ENCODE measurements at places on chromosomes 2 and 18. TPM values are rescaled to one million over a fixed set of nuclear protein-coding genes. Genes with fewer than 3 reads are reported as not detected.

DNA sequence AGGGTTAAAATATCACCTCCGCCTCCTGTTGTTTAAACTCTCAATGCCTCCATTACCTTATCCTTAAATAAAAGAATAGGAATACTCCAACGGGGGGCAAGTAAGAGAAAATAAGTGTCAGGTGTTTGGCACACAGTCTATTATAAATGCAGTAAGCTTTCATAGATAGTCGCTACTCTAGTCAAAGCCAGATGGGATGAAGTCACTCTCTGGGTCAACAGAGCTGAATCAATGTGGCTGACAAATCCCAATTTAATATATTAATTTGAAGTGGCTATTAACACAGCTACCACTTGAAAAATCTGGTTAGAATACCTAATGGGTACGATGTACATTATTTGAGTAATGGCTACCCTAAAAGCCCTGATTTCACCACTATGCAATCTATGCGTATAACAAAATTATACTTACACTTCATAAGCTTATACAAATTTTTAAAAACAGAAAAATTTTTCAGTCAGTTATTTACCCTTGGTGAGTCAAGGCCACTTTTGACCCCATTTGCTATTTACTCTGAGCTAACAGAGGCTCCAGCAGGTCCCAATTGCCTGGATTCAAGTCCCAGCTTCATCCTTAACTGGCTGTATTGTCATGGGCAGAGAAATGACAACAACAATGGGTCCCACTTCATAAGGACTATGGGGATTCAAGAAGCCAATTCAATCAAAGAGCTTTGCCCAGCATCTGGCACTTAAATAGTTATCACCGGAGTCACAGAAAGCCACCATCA, 167.5 kb upstream of the PID1 start:
- no peak overlapping the region for H3K4me3 ChIP-seq
- DNase-seq, result no peak
- no peaks in the 10 kb centered on the region for H3K36me3 ChIP-seq

The ASB3 gene
- total RNA-seq, result 18.4 TPM

DNA sequence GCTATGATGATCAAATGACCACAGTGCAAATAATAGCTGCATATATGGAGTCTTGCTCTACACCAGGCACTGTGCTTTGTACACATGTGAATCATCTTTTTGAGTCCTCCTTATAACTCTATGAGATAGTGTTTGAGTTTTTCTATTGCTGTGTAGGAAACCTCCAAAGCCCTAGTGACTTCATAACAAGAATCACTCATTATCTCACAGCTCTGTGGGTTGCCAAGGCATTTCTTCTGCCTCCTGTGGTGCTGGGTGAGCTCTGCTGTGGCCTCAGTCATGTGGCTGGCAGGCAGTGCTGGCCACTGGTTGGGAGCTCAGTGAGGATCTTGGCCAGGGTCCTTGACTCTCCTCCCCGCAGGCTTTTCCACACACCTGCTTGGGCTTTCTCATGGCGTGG, 153.4 kb downstream of the CAPN13 start:
- DNase-seq, result peak; percentile 30
- H3K27ac ChIP-seq, result no peak overlapping the region
- H3K36me3 ChIP-seq, result no peaks in the 10 kb centered on the region
- no peak overlapping the region for H3K4me3 ChIP-seq

- no peaks in the 10 kb centered on the region for H3K27me3 ChIP-seq
- no peak overlapping the region for H3K27ac ChIP-seq
- H3K4me3 ChIP-seq, result no peak overlapping the region
These were observed 295.3 kb upstream of the DDX18 start for GRCh38 chr2:117519238-117519637.

The PTPRN gene
- 15.3 TPM for total RNA-seq

The STPG4 gene
- total RNA-seq, result not detected

GRCh38 chr2:221610675-221611074, 38.6 kb upstream of the EPHA4 start:
- H3K4me3 ChIP-seq, result peak overlapping the region; percentile 57
- no peak overlapping the region for H3K27ac ChIP-seq
- DNase-seq, result no peak
- peaks cover 3% of the 10 kb centered on the region for H3K27me3 ChIP-seq

- peaks cover 23% of the 10 kb centered on the region for H3K36me3 ChIP-seq
- peaks cover 3% of the 10 kb centered on the region for H3K27me3 ChIP-seq
- DNase-seq, result no peak
- H3K27ac ChIP-seq, result no peak overlapping the region
- H3K4me1 ChIP-seq, result peaks cover 20% of the 10 kb centered on the region
These were observed 6.9 kb downstream of the DCTN1 start for GRCh38 chr2:74373221-74373676.

DNA sequence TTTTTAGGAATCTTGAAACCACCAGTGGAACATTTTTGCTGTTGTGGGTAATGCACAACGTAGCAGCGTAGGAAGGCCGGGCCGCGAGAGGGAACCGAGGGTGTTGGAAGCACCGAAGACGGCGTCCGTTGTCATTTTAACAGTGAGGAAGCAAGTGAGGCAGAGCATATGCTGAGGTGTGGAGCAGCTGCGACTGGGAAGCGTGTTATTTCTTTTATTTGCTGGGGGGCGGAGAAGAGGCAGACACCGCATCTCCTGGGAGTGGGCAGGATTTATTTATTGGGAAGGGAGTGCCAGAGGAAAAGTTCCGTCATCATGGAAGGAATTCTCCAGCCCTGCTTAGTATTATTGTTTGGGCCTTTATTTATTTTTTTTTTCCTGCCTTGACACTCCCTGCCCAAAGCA, 232.8 kb downstream of the KLHL29 start:
- H3K4me1 ChIP-seq, result peaks cover 22% of the 10 kb centered on the region
- peak overlapping the region; percentile 50 for H3K27ac ChIP-seq
- H3K27me3 ChIP-seq, result peaks cover 2% of the 10 kb centered on the region

The DAW1 gene
- total RNA-seq, result 0.17 TPM

GRCh38 chr2:176614930-176615329, 345.7 kb downstream of the MTX2 start:
- H3K4me1 ChIP-seq, result peaks cover 39% of the 10 kb centered on the region
- H3K36me3 ChIP-seq, result no peaks in the 10 kb centered on the region
- no peak for DNase-seq
- H3K27me3 ChIP-seq, result no peaks in the 10 kb centered on the region
- H3K27ac ChIP-seq, result no peak overlapping the region
- H3K4me3 ChIP-seq, result no peak overlapping the region

Data from HFFc6 (cell line).